ENCODE measurements at places on chromosomes 4 and X. TPM values are rescaled to one million over a fixed set of nuclear protein-coding genes. Genes with fewer than 3 reads are reported as not detected.
A peak's percentile ranks its signal among the peaks of the same experiment; 100 is the strongest.

GRCh38 chr4:135354876-135355275 lies 1153.3 kb upstream of the PABPC4L start:
- DNase-seq = no peak

The ZCCHC18 gene
- total RNA-seq = 1.2 TPM

The HPSE gene
- total RNA-seq = 6.0 TPM

DNA sequence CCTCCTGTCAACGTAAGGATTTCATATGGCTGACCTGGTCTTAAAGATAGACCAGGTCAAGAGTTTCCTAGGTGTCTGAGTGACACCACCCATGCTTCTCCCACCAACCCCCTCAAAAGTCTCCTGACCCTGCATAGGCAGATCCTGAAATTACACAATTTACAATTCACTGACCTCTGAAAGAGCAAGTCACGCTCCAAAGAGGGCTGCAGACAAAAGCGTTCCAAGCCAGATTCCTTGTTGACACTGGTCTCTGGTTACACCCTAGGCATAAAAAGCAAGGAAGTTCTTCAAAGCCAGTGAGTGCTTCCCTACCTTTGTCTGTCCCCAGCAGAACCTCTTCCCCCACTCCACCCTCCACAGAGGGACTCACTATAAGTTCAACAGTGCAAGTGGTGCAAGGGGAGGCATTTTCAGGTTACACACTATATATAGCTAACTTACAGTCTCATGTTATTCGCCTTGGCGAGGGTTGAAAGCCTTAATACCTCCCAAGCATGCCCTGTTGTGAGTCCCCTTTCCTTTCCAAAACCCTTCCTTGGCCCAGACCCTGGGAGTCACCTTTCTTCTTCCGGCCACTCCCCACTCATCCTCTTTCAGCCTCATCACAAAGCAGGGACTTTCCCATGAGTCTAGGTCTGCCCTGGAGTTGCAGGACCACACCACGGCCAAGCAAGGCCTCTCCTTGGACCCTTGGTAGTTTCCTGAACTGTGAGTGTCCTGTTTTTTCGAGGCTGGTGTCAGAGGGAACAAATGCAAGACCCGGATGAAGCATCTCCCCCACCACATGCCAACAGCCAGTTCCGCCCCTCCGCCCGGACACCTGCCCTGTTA lies 58.0 kb upstream of the KLF3 start:
- no peak for DNase-seq

DNA sequence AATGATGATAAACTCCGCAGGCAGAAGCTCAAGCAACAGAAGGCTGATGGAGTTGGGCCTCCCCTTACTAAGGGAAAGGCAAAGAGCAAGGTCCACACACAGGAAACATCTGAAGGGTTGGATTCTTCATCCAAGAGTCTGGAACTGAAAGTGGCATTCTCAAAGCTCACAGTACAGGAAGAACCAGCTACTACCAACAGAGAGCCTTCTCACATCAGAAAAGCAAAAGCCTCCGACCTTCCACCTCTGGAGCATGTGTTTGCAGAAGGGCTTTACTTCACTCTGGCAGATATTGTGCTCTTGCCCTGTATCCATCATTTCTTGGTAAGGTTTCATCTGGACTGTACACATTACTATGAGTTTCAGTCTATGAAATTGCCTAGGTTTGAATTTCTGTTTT lies 10.6 kb downstream of the GSTCD start:
- no peak for DNase-seq

GRCh38 chr4:19888587-19888986 lies 363.1 kb upstream of the SLIT2 start:
- DNase-seq = no peak

DNA sequence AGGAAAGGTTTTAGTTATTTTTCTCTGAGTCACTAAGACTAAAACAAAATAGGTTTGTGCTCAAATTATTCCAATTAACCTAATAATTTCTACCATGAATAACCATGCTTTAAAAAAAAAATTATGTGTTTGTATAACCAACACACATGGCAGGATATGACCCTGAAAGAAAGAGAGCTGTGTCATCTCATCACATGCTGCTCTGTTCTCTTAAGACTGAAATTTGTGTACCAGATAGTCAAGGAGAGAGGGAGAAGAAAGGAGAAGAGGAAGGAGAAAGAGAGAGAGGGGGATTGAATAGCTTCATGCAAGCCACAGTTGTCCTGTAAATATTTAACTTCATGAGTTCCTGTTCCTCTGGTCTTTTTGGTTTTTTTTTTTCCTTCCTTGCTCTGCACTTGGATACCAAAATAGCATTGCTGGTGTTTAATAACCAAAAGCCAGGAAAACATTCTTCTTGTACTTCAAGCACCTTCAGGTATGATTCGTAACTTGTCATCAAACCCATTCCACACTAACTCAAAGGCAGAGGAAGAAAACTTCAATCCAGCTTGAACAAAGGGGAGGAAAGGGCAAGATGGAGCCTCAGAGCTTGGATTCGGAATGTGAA lies 6.4 kb upstream of the PROM1 start:
- DNase-seq = no peak

DNA sequence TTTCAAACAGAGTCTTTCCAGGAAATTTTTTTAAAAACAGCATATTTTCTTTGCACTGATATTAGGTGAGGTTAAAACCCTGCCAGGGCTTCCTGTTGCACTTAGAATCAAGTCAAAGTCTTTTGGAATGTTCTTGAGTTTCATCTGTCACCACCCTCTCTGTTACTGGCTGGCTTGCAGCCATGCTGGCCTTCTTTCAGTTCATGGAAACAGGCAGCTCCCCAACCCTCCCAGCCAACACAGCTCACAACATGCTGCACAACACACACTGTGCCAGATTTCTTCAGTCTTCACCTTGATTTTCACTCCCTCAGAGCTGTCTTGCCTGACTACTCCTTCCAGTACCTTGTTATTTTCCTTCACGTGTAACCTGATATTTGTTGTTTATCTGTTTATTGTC lies 129.5 kb downstream of the KCNIP4 start:
- DNase-seq = no peak

- no peak for DNase-seq
Measured at GRCh38 chr4:130747842-130748241, 1651.9 kb downstream of the C4orf33 start.

DNA sequence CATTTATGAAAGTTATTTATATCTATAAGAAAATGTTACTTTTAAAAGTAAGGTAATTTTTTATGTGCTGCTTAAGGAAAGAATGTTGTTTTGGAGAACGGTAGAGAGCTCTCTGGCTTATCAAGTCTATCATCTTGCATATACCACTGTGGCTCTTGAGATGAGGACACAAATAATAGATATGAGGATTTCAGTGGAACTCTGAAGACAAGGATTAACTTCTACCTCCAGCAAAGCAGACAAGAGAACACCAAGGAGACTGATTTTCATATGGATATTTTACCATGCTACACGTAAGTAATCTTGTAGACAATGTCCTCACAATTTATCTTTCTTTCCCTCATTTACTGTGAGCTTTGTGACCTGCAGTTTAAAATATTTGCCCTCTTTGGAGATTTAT lies 557.5 kb upstream of the NDST4 start:
- DNase-seq = no peak

DNA sequence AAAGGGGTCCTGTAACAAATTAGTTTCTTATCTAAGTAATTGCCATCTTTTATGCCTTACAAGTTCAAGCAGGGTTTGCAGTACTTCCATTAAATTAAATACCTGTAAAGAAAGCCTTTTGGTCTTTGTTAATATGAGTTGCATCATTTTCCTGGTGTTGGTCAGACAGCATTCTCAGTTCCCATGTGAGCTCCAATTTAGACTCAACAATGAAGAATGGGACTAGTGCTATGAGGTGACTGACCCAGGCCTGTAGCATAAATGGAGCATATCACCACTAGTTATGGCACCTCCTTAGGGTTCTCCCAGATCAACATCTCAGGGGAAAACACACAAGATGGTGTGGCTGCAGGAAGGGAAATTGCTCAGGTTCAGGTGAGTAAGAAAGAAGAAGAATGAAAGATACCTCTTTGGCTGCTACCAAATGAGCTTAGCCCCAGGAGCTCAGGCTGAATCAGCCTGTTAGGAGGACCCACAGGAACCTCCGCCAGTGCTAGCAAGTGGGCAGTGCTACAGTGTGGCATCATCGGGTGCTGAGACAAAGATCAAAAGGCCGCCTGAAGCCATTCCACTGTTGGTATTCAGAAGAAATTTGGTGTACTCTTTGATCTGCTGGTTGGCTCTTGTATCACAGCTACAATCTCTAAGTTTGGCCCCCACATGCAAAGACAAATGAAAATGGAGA lies 1.8 kb downstream of the TTC29 start:
- no peak for DNase-seq

DNA sequence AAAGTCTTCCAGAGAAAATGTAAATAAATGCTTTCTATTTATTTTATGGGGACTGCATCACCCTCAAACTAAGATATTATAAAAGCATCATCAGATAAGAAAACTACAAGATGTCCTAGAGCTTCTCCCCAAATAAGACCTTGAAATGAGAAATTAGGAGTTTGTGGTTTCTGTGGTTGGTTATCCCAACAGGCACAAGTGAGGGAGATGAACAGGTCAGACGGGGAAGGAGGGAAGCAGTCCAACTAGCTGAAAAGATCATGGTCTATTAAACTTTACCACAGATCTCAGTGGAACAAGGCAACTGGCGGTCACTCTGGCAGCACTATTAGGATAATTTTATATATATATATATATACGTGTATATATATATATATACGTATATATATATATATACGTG lies 319.3 kb upstream of the GRID2 start:
- no peak for DNase-seq

- DNase-seq = no peak
Measured at GRCh38 chrX:25009407-25009806, 6.4 kb downstream of the ARX start.

The INTS12 gene
- total RNA-seq = 20.5 TPM

The PGRMC2 gene
- total RNA-seq = 18.1 TPM

- DNase-seq = no peak
Measured at GRCh38 chr4:182174979-182175378, 68.2 kb upstream of the TENM3 start.

- peak; percentile 93 for DNase-seq
Measured at GRCh38 chr4:182929296-182929695, 12.1 kb upstream of the DCTD start.

The PAGE2B gene
- not detected for total RNA-seq

DNA sequence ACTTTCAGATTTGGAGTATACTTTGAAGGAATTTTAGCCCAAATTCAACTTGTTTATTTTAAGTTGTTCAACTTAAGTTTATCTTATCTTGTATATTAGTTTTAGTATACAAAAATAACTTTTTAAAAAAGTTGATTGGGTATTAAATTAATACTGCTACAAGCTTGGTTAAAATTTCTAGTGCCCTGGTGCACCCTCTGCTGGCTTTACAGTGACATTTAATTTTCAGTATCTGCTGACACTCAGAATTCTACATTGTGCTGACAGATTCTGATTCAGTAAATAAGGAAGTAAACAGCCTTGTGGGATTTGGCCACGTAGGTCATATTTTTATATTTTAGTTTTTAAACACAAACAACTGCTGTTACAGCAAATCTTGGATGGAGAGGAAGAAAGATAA lies 2.9 kb downstream of the EDA start:
- DNase-seq = no peak

The DDX60 gene
- 13.5 TPM for total RNA-seq

DNA sequence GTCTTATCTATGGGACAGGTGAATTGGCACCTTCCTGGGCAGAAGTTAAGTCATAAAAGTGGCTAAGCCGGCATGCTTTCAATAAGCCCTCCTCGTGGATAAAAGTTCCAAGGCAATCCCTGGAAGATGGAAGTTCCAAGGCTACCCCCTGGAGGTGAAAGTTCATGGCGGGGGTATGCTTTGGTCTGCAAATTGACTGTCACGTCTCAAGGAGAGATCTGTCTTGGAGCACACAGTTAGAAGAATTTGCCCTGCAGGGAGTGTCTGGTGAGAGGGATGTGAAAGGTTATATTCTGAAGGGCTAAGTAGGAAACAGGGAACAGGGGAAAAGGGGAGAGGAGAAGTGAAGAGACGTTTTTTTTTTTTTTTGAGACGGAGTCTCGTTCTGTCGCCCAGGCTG lies 26.2 kb upstream of the GPR173 start:
- DNase-seq = no peak

The C1GALT1C1 gene
- 32.6 TPM for total RNA-seq
